ENCODE measurements at places on chromosomes 3 and 15.

- DNase-seq = no peak
Observed at GRCh38 chr3:165854696-165855095, 17.5 kb upstream of the BCHE start.

DNA sequence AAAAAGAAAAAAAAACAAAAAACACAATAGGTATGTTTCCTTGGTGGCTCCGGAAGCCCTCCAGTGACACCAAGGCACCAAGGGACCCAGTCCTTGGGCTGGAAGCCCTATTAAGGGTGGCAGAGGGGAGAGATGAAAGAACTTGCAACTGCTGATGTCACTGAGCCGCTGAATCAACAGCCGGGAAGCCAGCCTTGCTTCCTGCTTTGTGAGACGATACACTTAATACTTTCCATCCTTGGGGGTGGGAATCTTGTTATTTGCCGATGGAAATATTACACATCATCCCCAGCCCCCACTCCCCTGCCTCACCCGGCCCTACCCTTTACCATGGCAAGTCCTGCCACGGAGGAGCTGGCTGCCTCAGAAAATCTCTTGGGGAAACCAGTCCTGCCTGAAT is 5.6 kb upstream of the ISLR2 start:
- no peak for DNase-seq

- DNase-seq = no peak
Observed at GRCh38 chr3:10280571-10280970, 12.2 kb downstream of the GHRL start.

- no peak for DNase-seq
Observed at GRCh38 chr3:45793482-45794176, 2.7 kb downstream of the SLC6A20 start.

GRCh38 chr3:46478341-46478740 is 13.6 kb upstream of the LTF start:
- DNase-seq = no peak

GRCh38 chr3:107264888-107265287 is 112.4 kb upstream of the CCDC54 start:
- no peak for DNase-seq

- DNase-seq = no peak
Observed at GRCh38 chr15:70777170-70777926, 14.0 kb upstream of the UACA start.

DNA sequence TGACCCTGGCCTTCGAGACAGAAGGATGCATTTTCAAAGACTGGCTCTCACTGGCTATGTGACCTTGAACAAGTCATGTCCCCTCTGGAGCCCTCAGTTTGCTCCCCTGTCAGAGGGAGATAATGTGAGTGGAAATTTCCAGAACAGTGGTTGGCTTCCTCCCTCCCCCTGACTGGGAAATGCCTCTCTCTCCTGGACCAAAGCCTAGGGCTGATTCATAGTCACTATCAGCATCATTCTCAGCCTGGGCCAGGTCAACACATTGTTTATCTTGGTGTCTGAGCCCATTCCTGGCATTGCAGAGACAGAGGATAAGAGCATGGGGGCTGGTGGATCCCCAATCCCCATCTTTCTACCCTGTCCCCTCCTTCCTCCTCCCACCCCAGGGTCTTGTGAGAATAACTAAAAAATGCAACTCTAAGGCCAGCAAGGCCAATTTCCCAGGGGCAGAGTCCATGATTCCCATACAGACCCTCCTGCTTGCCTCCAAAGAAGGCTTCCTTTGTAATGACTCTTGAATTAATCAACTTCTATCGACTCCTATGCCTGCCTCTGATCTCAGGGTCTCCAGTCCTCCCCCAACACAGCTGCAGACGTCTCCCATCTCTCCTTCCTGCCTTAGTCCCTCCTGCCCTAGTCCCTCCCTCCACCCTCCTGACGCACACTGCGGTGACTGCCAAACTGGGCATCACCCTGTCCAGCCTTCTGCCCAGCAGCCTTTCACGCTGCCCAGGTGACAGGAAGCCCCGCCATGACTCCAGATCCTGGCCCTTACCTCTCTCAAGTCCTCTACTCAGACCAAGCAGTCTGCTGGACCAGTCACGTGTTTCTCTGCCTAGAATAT is 35.4 kb upstream of the CORO2B start:
- DNase-seq = no peak

GRCh38 chr3:52194485-52195290 is 3.3 kb upstream of the ALAS1 start:
- DNase-seq = no peak

- DNase-seq = no peak
Observed at GRCh38 chr3:31371484-31372177, 161.1 kb upstream of the STT3B start.

DNA sequence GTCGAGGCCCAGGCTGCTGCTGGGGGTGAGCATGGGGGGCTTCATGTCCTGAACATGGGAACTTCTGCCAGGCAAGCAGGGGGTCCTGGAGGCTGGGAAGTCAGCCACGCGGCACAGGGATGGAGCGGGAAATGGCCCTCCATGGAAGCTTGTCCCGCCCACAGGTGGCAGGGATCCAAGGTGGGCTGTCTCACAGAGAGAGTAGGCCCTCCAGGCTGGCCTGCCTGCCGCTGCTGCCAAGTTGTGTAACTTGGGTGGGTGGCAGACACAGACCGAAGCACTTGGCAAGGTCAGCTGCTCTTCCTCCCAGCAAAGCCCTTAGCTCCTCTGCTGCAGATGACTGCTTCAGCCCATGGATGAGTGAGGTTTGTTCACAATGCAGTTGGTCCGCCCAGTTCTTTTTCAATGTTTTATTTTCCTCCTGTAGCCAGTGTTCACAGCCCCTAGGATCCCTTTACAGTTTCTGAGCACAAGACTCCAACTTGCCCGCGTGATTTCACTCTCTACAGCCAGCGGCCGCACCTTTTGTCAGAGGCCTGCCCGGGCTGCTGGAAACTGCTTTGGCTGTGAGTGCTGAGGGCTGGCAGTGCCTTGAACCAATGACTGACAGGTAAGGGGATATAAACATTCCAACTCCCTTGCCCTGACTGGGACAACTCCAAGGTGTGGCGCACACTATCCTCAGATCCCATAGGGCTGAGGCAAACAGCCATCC is 26.7 kb downstream of the HCN4 start:
- no peak for DNase-seq

DNA sequence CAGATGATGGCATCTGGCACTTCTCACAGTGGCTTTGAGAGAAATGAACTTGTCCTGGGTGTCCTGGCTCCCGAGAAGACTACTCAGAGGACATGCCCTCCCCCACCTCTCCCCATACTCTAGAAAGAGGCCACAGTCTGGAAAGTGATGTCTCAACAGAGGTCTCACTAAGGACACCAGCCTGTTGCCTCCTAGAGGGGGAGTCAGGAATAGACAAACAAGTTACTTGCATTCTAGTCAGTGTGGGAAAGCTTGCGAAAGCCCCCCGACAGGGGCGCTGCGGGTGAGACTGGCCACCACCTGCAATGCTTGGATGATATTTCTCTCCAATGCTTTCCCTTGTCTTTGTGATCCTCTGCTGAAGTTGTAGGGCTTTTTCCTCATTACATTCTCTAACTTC is 17.2 kb downstream of the B4GALT4 start:
- DNase-seq = no peak

- DNase-seq = no peak
Observed at GRCh38 chr15:59762558-59762957, 73.4 kb upstream of the BNIP2 start.

- DNase-seq = peak; percentile 43
Observed at GRCh38 chr3:36868614-36869436, 76.0 kb downstream of the TRANK1 start.

- no peak for DNase-seq
Observed at GRCh38 chr3:139110072-139110830, 65.6 kb upstream of the PRR23C start.

- no peak for DNase-seq
Observed at GRCh38 chr3:116426036-116426435, 19.3 kb downstream of the LSAMP start.

- DNase-seq = no peak
Observed at GRCh38 chr3:62835554-62836236, 39.5 kb downstream of the CADPS start.

GRCh38 chr3:132318451-132318850 is 1.2 kb downstream of the ACP3 start:
- DNase-seq = no peak

DNA sequence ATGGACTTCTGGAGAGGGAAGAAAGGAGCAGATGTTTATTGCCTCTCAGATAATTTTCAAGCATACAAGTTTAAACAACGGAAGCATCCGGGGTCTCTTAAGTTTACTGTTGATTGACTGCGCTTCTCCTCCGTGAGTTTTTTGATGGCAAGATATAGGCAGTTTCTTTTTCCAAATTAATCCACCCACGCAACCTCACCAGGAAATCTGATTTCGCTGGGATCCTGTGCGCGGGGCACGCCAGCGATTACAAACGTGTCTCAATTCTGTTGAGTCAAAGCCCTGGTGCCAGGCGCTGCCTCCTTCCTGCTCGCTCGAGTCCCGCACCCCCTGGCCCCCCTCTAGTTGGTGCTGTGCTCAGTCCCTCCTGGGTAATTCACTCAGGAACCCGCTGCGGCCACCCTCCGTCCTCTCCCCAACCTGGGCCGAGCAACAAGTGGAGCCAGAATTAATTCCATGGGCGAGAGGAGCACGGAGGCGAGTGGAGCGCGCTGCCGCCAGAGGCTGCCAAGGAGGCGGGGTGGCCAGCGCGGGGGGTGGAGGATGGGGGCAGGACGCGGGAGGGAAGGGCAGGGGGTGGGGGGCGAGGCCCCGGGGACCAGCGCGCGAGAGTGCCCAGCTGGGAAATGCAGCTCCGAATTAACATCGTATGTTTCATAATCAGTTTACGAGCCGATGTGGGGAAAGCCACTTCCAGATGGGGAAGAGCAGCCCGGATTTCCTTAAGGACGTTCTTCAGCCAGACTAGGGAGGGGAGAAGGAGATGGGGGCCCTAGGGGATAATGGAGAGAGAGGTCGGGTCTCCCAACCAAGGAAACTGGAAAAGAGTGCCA is 6.0 kb downstream of the WNT5A start:
- DNase-seq = no peak

GRCh38 chr15:36039996-36040572 is 494.1 kb upstream of the DPH6 start:
- DNase-seq = no peak

- peak; percentile 9 for DNase-seq
Observed at GRCh38 chr3:150681057-150681456, 22.7 kb downstream of the ERICH6 start.

- DNase-seq = no peak
Observed at GRCh38 chr3:27094721-27095120, 274.5 kb downstream of the NEK10 start.

GRCh38 chr3:53238051-53238850 is 17.6 kb downstream of the TKT start:
- no peak for DNase-seq
